NCI-H1105 (cell line): ENCODE measurements at places on chromosomes 1 and 21.
A peak's percentile ranks its signal among the peaks of the same experiment; 100 is the strongest.

DNA sequence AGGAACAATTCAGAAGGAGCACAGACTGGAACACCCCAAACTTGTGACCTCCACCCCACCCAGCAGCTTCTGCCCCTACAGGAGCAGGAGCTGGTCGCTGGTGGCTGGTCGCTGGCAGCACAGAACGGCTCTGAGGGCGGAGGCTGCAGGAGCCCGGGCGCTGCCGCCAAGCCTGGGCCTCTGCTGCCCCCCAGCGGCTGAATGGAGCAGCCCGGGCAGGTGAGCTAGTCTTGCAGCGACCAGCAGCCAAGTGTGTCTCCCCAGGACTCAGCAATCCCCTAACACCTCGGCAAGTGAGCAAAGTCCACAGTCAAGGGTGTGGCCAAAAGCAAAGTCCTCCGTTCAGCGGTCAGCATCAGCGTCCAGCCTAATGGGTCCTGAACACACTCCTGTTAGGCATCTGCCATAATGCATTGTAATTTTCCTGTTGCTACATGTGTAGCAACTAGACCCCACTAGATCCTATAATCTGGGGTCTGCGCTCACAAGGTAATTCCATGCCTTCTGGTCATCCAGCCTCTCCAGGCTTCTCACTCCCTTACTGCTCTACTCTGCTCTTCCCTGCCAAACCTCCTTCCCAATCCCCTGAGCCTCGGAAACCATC lies 12.1 kb upstream of the GJB5 start:
- peak; percentile 76 for DNase-seq

- DNase-seq = no peak
Measured at GRCh38 chr1:99439433-99440075, 175.3 kb downstream of the PLPPR4 start.

DNA sequence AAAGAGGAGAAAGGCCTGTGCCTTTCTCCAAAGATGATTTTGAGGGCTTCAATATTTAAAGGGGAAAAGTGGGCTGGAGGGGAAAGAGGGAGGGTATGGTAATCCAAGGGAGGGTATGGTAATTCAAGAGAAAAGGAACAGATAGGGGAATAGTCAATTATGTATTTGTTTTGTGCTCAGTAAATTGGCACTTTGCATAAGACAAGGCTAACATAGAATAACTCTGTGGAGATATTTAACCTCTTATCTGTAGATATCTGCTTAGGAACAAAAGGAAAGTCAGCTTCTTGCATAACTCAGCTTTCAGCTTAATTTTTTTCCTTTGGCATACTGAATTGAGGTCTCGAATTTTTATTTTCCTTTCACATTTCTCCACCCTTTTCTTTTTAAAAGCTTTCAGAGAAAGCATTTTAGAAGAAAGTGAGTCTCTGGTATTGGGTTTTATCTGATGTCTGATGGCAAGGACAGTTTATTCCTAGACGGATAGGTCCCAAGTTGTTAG lies 119.9 kb upstream of the F3 start:
- DNase-seq = no peak

- no peak for DNase-seq
Measured at GRCh38 chr1:93093332-93094006, 14.4 kb downstream of the MTF2 start.

- no peak for DNase-seq
Measured at GRCh38 chr1:58395355-58395754, 151.2 kb downstream of the OMA1 start.

DNA sequence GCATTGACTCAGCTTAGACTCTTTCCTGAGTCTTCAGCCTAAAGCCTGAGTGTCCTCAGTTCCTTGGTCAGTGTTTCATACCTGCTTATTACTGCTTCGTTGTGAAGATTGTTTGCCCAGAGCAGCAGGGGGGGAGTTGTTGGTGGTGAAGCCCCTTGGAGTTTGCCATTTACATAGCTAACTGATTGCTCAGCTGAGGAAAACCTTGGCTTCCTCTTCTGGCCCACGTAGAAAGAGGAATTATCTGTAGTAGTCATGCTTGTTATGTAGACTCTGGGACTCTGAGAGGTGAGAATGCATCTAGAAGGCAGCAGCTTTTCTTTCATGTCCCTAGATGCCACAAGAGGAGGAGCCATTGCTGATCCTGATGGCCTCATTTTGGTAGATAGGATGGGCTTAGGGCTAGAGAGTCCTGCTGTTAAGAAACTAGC lies 125.9 kb downstream of the MAST2 start:
- no peak for DNase-seq

DNA sequence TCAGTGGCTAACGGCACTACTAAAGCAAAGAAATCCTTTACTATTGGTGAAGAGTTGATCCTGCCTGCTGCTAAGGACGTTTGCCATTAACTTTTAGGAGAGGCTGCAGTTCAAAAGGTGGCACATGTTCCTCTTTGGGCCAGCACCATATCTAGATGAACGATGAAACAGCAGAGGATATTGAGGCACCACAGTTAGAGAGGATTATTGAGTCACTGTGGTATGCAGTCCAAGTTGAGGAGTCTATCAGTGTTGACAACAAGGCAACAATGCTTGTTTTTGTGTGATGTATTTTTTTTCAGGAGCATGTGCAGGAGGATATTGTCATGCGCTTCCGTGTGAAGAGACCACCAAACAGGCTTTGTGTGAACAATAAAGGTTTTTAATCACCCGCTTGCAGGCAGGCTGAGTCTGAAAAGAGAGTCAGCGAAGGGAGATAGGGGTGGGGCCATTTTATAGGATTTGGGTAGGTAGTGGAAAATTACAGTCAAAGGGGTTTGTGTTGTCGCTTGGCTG lies 80.9 kb downstream of the UCHL5 start:
- no peak for DNase-seq

DNA sequence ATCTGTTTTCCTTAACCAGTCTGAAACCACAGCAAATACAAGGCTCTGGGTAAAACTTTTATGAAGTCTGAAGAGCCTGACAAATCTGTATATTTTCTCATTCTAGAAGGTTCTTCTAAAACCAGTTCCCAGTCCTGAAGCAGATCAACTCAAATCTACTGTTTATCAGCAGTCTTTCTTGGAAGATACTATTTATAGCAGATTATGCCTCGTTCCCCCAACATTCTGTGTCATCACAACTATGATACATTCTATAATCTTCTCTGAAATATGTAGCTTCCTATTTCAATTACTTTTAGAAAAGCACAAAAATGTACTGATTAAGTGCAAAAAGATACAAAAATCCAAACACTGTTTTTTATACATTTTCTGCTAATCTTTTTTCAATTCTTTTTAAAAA lies 67.5 kb downstream of the NIBAN1 start:
- DNase-seq = no peak

DNA sequence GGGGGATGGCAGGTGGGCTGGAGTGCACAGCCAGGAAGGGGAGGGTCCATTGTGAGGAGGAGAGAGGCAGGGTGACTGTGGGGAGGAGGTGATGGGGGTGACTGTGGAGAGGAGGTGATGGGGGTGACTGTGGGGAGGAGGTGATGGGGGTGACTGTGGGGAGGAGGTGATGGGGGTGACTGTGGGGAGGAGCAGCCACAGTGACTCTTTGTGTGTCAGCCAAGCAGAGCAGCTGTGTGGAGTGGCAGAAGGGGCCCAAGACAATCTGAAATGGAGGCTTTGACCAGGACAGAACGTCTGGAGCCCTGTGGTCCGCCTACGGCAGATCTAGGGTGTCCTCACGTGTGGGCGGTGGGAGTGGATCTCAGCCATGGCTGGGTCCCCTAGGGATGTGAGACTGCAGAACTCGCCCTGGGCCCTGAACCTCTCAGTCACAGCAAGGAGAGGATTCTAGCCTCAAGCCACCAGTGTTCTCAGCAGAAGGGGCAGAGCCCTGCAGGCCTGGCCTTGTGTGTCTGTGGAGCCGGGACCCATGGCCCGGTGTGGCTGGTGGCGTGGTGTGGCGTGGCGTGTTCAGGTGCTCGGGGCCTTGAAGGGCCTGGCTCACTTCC lies 81.5 kb downstream of the OBSCN start:
- DNase-seq = no peak

- DNase-seq = no peak
Measured at GRCh38 chr21:44407493-44407892, 47.8 kb upstream of the LRRC3 start.

DNA sequence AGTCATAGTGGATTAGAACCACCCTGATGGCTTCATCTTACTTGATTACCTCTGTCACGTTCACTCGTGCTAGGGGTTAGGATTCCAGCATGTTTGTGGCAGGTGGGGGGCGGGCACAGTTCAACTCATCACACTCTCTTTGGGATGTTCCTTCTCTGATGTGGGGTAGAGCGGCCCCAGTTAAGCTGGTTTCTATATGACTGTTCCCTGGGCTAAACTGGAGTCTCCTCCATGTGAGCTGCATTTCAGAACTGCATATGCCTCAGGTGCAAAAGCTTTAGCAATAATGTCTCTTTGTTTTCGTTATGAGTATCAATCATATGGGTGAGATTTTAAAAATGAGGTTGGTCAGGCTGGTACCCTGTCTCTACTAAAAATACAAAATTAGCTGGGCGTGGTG lies 393.2 kb downstream of the RPS6KC1 start:
- no peak for DNase-seq

GRCh38 chr21:26732432-26733221 lies 112.6 kb downstream of the ADAMTS1 start:
- DNase-seq = no peak

- DNase-seq = no peak
Measured at GRCh38 chr1:162629651-162630050, 2.6 kb upstream of the DDR2 start.

DNA sequence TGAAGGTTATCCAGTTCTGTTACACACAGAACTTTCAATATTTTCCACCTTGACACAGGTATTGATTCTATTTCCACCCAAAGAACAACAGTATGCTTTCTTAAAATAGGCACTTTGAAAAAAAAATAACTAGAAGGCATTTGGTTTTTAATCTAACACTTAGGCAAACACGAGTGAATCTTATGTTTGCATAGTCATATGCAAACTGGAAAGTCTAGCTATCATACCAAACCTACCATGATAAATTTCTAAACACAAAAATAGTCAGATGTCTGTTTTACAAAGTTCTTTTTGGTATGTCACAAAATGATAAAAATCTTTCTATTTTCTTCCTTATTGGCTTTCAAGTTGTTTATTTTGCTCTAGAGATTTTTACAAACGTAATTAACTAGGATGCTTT lies 11.6 kb downstream of the DNASE2B start:
- DNase-seq = no peak

- no peak for DNase-seq
Measured at GRCh38 chr1:56146449-56146848, 432.9 kb downstream of the PLPP3 start.

DNA sequence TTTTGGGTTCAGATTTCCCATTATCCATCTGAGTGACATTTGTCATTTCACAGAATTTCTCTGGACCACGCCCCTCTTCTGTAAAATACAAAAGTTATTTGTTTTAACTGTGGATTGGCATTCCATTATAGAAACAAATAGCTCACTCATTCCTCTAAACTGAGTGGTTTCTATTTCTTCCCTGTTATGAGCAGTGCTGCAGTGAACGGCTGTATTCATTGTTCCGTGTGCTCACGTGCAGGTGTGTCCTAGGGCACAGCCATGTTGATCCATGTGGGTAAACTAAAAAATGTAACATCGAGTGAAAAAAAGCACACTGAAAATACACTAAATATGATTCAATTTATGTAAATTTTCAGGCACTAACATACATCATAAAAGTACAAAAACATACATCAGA lies 27.0 kb upstream of the IL12RB2 start:
- DNase-seq = no peak

DNA sequence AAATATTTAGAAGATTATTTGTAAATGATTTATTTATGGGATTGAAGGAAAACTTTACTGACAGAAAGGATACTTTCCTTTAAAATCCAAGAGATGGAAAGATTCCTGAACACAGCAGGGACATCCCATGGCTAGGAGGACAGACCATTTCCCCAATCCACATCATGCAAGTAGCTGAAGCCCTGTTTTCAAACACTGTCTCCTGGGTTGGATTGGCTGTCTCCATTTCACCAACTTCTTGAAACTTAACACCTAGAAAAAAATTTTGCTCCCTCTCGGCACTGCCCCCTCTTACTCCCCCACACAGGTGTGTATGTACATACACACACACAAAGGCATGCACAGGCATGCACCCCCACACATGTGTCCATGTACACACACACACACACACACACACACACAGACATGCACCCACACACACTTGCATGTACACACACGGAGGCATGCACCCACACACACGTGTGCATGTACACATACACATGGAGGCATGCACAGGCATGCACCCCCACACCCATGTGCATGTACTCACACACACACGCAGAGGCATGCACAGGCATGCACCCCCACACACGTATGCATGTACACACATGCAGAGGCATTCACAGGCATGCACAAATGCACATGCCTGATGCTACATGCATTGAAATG lies 320.0 kb downstream of the CHRM3 start:
- no peak for DNase-seq

DNA sequence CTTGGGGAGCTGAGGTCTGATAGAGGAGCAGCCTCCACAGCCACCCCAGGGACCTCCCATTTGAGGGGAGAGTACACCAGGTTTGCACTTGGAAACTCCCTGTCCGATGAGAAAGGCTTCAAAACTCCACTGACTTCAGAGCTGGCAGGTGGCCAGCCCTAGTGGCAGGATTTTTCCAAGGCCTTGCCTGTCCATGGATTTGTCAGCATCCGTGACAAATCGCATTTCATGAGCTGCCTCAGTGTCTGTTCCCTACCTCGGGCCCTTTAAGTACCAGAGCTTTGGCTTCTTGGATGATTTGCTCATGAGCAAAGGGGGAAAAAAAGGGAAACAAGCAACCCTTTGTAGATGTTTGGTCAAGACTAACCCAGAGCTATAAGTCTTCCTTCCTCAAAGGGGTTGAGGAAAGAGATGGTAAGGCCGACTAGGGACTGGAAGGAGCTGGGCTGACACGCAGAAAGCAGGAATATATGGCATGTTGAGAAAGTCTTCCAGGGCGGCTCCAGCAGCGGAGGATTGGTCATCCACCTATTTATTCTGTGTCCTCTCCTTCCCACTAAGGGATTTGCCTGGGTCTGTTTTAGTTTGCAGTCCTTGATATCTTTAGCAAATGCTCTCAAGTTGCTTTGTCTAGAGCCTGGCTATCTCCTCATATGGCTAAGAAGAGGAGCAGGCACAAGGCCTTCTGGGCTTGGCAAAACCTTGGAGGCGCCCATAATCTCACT lies 2.7 kb upstream of the HSPG2 start:
- DNase-seq = peak; percentile 39

GRCh38 chr1:115946116-115946515 lies 30.2 kb upstream of the SLC22A15 start:
- no peak for DNase-seq

DNA sequence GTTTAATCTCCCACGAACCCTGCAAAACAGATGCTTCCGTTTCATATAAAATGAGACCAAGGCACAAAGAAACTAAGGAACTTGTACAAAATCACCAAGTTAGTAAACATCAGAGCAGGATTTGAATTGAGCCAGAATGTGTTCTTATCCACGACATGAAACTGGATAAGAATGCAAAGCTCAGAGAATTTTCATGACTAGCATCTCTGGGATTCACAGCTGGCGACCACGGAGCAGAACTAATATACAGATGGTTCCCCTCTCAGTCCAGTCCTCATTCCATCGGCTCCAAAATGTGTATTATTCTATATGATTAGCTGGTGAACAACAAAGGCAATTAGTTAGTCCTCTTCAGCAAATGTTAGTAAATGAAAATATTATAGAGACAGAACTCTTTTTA lies 72.3 kb upstream of the ERG start:
- DNase-seq = no peak
